ENCODE measurements at places on chromosomes 3 and 15.
A peak's percentile ranks its signal among the peaks of the same experiment; 100 is the strongest.

- no peak for DNase-seq
Measured at GRCh38 chr3:141288336-141288990, 56.8 kb downstream of the PXYLP1 start.

DNA sequence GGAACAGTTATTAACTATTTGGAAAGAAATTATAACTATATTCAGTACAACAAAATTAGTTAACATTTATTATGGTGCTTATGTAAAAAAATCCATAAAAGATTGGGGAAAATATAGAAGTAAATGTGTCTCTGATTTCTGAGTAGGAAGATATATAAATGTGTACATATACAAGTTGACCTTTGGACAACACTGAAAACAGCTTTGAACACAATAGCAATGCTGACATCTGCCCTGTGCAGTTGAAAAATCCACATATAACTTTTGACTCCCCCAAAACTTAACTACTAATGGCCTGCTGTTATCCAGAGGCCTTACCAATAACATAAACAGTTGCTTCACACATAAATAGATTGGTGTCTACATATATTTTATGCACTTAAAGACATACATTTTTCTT is 12.3 kb downstream of the TIMMDC1 start:
- no peak for DNase-seq

DNA sequence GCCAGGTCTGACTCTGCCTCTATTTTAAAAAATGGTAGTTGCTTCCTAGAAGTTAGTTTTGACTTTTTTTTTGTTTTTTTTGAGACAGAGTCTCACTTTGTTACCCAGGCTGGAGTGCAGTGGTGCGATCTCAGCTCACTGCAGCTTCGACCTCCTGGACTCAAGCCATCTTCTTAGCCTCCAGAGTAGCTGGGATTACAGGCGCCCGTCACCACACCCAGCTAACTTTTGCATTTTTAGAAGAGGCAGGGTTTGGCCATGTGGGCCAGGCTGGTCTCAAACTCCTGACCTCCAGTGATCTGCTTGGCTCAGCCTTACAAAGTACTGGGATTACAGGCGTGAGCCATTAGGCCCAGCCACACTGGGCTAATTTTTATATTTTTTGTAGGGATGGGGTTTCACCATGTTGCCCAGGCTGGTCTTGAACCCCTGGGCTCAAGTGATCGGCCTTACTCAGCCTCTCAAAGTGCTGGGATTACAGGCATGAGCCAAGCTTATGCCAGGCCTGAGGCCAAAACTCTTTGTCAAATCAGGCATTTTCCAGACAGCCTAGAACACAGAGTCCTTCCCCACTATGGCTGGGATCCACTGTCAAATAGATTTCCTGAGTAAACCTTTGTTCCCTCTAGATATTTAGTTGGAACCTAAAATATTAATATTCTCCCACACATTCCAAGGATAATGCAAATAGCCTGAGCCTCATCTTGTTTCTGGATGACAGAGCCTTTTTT is 13.7 kb downstream of the C3orf62 start:
- no peak for DNase-seq

DNA sequence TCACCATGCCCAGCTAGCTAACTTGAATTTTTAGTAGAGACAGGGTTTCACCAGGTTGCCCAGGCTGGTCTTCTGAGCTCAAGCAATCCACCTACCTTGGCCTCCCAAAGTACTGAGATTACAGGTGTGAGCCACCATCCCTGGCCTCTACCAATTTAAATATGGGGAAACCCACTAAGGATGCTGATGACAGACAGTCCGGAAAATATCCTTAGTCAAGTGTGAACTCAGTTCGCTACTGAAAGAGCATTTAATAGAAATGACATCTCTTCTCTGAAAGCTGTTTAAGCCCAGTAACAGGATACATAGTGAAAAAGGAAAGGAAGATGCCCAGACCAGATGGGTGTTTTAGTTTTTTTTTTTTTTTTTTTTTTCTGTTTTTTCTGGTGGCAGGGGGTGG is 7.7 kb upstream of the GRAMD2A start:
- no peak for DNase-seq

DNA sequence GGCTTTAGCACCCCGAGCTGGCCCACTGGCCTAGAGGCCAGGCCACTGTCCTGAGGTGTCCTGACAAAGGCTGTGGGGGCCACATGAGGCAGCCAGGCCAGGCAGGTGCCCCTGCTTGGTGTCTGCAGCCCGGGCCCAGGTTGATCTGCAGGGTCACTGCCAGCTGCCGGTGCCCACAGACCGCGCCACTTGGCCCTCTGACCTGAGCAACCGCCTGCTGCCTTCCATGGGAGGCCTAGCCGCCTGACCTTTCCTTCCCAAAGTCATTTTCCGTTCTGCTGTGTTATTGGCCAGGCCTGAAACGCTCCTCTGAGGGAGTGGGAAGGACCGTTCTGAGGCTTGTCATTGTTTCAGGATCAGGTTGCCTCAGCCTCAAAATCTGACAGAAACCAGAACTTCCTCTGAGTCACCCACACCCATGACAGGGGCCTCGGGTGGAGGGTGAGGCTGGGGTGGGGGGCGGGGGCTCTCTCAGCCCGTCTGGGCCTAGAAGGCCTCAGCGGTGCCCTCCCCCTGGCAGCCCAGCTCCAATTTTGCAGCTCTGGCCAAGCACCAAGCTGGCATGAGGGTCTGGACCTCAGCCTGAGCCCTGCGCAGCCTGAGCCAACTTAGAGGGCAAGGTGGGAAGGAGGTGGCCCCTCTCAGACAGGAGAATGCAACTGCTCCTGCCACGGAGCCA is 140.7 kb upstream of the MEF2A start:
- DNase-seq = peak; percentile 10

- no peak for DNase-seq
Measured at GRCh38 chr3:4417449-4417848, 49.6 kb downstream of the SUMF1 start.

DNA sequence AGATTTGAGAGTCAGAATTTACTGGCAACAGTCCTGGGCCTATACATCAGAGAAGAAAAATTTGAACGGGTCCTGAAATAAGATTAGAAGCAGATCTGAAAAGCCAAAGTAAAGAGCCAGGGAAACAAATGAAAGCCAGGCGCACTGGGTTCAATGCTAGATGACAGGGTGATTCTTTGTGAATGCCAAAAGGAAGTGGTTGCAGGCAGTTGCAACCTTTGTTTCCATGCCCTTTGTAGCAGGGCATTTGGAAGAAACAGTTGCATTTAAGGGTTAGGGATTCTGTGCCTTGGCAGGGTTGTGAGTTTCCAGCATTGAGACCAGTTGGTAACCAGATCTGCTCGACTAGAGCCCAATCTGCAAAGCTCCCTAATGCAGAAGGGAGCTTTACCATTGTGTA is 36.4 kb upstream of the MTHFS start:
- no peak for DNase-seq

DNA sequence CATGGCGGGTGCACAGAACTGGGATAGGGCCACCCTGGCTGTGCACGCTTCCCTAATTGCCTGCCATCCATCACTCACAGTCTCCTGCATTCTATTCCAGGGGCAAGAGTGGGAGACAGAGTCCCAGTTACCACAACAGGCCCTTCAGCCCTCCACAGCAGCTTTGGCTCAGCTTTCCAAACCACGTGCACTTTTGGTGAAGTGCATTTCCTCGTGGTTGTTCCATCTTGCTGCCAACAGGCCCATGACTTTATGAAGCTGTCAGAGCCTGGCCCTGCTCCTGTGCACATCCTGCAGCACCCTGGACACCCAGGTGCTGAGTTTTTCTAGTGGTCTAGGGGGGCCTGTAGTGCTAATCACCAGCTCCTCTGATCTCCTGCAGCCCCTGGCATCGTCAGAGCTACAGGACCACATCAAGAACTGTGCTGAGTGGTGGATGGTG is 110.2 kb downstream of the ADCY5 start:
- DNase-seq = no peak

DNA sequence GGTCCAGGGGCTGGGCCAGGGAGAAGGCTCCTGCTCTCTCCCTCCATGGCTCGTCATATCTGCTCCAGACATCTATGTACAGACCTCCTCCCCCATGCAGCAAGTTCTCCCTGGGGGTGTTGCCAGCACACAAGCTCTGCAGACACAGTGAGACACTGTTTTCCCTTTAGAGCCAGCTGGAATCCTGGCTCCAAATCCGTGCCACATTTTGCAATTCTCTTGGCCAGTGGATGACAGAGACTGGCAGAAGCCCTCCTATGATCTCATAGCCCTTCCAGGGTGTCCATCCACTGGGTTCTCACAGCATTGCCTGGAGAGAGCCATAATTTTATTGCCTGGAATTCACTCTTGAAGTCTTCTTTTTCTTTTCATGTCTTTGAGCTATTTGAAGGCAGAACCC is 203.9 kb downstream of the TLE3 start:
- DNase-seq = no peak

- DNase-seq = no peak
Measured at GRCh38 chr3:106629215-106629832, 747.9 kb upstream of the CCDC54 start.

DNA sequence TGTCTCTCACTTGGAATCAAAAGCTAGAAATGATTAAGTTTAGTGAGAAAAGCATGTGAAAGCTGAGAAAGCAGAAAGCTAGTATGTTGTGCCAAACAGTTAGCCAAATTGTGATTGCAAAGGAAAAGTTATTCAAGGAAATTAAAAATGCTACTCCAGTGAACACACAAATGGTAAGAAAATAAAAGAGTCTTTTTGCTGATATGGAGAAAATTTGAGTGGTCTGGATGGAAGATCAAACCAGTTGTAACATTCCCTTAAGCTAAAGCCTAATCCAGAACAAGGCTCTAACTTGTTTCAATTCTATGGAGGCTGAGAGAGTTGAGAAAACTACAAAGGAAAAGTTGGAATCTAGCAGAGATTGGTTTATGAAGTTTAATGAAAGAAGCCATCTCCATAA is 11.8 kb downstream of the ADGRG7 start:
- DNase-seq = no peak

DNA sequence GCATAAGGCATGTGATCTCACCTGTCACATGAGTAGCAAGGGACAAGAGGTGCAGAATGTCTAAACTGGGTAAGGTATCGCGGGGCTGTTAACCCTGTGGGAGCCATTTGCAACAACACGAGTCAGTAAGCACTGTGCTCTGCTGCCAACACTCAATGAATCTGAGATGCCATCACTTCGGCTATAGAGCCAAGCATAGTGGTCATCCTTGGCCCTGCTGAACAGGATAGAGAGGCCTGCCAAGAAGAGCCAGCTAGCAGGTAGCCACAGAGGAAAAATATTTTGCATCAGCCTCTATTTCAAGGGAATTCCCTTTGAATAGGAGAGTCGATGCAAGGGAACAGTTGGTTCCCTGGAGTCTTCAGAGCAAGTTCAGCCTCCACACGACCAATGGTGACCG is 137.8 kb downstream of the NTRK3 start:
- no peak for DNase-seq

GRCh38 chr15:68411735-68412134 is 20.2 kb downstream of the ITGA11 start:
- DNase-seq = no peak

GRCh38 chr3:195147649-195148080 is 123.3 kb downstream of the XXYLT1 start:
- peak; percentile 12 for DNase-seq

DNA sequence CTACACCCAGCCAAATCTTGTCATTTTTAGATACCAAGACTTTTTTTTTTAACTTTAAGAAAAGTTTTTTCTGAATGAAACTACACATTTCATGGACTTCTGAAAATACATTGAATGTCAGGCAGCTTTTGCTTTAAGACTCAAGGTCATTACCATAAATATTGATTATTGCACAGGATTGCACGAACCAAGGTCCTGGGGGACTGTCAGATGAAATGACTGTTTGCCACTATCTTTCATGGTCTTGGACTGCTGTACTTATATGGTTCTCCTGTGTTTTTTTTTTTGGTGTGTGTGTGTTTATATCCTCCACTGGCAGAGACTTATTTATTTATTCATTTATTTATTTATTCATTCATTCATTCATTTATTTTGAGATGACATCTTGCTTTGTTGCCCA is 6.9 kb upstream of the MYO1E start:
- no peak for DNase-seq

- no peak for DNase-seq
Measured at GRCh38 chr3:48202632-48203031, 14.4 kb upstream of the CDC25A start.

DNA sequence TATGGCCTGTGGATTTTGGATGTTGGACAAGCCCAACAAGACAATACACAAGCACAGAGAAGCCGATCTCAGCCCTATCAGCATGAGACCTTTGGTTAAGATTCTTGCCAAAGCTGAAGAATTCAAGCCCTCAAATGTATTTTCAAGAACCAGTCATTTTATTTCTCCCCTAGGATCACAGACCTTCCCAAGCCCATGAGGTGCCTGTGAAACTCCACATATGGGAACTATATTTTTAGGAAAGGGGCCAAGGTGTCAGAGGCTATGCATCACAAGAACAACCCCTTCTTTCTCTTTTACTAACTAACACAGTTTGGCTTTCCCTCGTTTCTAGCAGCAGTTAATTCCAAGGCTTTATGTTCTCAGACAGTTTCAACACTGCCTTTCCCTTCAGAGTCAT is 364.5 kb downstream of the MAGI1 start:
- no peak for DNase-seq

DNA sequence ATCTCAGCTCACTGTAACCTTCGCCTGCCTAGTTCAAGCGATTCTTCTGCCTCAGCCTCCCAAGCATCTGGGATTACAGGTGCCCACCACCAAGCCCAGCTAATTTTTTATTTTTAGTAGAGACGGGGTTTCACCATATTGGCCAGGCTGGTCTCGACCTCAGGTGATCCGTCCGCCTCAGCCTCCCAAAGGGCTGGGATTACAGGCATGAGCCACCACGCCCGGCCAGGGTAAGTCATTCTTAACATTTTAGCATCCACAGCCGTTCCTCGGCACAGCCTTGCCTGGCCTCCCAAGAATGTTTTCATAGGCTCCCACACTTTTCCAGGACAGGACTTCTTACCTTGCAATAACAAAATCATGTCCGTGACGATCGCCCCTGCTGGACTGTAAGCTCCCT is 8.7 kb upstream of the EPHB3 start:
- no peak for DNase-seq

DNA sequence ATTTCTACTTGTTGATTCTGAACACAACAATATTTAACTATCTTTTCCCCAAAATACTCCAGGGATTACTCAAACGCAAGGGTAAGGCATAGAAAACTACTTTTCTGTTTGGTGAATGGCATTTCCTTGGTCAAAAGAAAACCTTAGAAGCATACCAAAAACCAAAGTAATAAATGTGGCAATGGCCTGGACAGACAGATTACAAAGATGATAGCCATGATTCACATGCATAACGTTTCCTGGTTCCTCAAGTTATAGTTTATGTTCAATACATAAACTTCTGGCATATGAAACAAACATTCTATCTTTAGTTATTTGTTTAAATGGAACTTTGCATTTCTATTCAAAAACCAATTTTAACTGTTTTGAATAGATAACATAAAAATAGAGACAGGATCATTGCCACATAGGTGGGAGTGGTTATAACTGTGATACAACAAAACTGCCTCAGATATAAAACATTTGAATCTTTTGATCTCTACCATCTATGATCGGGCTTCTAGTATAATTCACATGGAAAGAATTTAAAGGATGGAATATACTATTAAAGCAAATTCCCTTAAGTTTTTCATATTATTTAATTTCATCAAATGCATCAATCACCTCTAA is 32.1 kb downstream of the FOXP1 start:
- DNase-seq = no peak

GRCh38 chr3:122973893-122974615 is 53.5 kb downstream of the SEMA5B start:
- no peak for DNase-seq

GRCh38 chr15:28919679-28920655 is 34.2 kb downstream of the APBA2 start:
- DNase-seq = no peak

All from effector CD4-positive, alpha-beta T cell (primary cell).